NCI-H1105 (cell line): ENCODE measurements at places on chromosomes 6 and 20.

DNA sequence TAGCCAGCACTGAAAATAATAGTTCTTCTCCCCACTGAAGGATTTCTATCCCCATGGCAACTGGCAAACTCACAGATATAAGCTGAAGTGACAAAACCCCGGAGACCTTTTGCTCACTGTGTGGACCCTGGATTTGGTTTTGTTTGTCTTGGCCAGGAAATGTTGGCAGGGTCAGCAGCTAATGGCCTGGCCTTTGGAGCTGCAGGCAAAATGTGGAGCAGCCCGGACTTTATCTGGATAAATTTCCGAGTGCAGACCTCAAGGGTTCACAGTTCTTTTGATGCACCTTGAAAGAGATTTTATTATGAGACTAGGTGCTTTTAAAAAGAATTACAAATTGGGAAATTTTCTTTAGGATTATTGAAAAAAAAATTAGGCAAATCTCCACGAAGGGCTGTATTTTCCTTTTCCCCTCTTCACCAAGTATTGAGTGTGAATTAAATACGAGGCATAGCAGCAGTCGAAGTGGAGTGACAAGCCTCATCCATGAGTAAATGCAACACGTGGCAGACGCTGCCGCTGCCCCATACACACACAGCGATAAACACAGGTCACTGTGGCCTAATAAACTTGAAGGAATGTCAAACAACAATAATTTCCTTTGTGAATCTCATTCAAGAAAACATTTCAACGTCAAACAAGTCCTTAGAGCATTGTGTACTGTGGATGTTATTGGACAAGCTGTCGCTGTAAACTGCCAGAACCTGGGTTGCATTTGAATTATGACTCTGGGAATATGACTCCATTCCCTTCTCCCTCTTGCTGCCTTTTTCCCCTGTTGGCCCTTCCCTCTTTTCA is 35.1 kb upstream of the CCN6 start:
- no peak for DNase-seq

DNA sequence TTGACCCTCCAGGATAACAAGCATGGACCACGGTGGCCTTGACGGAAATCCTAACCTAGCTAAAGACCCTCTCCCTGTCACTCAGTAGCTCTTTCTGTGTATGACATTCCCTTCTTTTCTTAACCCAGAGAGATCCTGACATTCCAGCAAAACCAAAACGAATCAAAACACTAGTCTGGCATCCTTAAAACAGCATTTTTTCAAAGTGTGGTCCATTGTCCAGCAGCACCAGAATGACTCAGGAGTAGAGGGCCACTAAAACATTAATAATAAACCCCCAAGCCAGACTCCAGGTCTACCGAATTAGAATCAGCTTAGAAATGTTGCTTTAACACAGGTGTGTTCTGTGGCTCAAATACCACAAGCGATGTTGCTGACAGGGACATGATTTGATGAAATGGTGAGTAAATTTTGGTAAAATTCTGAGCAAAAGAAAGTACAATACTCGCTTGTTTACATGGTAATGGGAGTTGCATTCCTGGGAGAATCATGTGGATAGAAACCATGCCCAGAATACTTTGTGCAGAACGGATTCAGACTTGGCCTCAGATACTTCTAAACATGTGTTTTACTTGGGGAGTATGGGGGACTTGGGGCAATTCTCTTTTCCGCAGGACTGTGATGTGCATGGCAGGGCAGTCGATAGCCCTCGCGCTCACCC is 174.2 kb upstream of the KCNG1 start:
- DNase-seq: no peak

GRCh38 chr6:168415098-168415992 is 25.6 kb upstream of the SMOC2 start:
- DNase-seq: no peak

DNA sequence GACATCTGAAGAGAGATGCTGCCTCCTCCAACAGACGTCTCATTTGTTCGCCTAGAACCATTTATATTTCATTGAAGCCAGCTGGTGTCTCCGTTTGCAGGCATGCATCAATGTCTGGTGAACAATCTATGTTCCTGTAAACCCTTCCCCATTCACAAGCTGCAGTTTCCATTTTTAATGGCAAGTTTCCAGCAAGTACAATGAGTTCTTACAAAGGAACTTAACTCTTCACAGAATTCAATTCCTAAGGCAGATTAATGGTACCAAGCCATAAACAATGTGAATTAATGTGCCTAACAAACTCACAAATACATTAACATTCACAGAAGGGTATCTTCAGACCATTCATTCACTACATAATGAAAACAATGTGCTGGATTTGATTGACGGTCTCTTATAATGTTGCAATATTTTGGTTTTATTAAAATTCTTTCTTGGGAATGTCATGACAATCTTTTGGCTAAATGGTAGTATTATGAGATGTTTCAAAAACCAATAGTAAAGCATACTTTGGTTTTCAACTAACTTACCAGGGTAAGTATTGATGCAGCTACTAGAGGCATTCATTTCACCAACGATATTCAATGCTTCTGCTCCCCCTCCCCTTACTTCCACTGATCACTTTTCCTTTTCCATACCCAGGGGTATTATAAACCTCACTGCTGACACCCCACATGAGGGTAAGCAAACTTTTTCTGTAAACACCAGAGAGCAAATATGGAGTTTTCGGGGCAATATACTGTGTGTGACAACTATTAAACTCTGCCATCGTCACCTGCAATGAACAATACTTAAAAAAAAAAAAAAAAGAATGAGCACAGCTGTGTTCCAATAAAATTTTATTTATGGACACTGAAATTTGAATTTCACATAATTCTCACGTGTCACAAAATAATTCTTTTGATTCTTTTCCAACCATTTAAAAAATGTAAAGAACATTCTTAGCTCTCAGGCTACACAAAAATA is 4.2 kb downstream of the AKIRIN2 start:
- peak; percentile 45 for DNase-seq

- DNase-seq: no peak
Observed at GRCh38 chr6:1153696-1154245, 158.1 kb upstream of the FOXQ1 start.

- no peak for DNase-seq
Observed at GRCh38 chr6:15628499-15629131, 34.2 kb downstream of the DTNBP1 start.

DNA sequence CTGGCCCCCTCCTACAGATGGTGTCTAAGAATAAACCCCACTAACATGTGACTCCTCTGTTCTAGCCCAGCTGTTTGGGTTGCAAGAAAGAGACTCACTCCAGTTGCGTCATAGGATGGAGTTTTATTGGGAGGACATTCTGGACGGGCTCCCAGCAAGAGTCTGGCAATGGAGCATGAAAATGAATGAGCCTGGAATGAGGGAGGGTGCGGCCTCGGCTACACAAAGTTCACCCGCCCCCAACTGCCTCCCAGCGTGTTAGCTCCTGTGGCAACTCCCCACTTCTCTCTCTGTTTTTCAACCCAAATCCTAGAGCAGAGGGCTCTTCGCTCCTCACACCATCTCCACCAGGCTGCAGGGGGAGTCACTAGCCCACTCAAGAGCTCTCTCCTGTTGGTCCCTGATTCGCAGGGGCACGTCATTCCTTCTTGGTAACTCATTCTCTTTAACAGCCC is 5.1 kb upstream of the ADAM33 start:
- no peak for DNase-seq

DNA sequence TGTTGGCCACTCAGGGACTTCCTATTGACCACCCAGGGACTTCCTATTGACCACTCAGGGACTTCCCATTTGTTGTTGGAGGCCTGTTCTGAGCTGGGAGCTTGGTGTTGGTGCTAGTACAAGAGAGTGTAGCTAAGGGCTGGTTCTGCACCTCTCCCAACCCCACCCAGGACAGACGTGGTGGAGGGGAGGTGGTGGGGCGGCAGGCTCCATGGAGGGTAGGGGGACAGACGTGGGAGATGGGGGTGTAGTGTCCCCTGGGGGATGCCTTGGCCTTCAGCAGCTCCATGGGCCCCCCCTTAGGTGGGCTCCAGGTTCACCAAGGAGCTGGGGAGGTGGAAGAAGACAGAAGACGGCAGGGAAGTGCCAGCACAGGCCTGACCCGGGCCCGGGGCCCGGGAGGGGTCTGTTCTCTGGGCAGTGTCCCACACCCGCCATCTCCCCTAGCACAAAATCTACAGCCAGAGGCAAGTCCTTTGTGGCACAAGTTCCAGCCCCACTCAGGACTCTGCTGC is 33.9 kb downstream of the CHRNA4 start:
- DNase-seq: no peak

- no peak for DNase-seq
Observed at GRCh38 chr6:47749757-47750156, 32.1 kb upstream of the OPN5 start.

DNA sequence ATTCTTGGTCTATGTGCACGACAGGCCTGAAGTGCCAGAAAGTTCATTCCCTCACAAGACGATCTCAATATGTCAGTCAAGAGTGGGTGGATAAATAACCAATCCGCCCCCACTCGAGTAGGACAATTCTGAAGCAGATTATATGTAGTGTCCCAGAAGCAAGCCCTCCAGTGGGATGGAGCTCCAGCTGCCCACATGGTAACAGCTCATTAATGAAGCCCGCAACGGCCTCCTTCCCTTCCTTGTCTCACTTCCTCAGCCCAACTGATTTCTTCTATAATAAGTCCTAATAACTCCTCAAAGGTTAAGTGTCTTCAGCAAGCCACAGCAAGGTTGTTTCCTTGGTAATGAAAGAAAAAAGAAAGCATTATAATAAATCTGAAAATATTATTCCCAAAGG is 82.1 kb upstream of the F13A1 start:
- no peak for DNase-seq

- no peak for DNase-seq
Observed at GRCh38 chr6:66771626-66772025, 1064.6 kb upstream of the EYS start.

DNA sequence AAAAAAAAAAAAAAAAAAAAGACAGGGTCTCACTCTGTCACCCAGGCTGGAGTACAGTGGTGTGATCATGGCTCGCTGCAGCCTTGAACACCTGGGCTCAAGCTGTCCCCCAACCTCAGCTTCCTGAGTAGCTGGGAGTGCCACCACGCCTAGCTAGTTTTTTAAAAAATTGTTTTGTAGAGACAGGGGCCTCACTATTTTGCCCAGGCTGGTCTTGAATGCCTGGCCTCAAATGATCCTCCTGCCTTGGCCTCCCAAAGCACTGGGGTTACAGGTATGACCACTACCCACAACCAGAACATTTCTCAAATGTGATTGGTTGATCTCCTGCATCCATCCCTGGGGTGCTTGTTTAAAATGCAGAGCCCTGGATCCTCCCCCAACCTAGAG is 5.6 kb upstream of the RBCK1 start:
- DNase-seq: no peak

- no peak for DNase-seq
Observed at GRCh38 chr6:109461733-109462526, 6.4 kb upstream of the MICAL1 start.

GRCh38 chr20:48761874-48762273 is 65.9 kb downstream of the PREX1 start:
- DNase-seq: no peak

DNA sequence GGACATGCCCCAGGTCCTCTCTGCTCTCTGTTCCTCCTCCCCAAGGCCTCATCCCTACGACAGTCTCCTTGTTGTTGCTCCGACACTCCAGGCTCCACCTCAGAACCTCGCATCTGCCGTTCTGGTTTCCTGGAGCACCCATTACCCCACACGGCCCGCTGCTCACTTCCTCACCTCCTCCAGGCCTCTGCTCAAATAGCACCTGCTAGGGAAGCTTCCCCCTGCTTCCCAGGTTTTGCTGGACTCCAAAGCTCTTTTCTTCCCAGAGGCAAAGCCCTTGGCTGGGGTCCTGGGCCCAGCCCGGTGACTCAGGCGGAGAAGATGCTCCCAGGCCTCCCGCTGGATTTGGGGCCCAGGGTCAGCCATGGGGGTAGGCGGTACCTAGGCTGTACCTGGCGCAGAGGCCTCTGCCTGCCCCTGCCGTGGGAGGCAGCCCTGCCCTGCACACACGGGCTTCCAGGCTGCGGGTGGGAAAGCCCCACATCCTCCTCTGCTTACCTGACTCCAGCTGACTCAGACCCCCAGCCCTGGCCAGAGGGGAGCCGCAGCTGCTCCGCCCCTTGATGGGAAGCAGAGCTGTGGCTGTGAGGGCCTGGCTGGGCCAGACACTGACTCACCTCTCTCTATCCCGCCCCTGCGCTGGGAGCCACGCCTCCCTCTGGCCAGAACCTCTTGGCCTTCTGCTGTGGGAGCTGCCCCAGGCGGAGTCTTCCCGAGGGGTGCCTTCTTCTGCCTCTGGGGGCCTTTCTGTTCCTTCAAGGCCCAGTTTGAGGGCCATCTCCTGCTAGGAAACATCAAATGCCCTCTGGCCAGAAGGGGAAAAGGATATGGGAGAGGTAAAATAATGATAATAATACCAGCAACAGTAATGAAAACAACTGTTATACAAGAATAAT is 130.5 kb downstream of the CEBPB start:
- DNase-seq: no peak

DNA sequence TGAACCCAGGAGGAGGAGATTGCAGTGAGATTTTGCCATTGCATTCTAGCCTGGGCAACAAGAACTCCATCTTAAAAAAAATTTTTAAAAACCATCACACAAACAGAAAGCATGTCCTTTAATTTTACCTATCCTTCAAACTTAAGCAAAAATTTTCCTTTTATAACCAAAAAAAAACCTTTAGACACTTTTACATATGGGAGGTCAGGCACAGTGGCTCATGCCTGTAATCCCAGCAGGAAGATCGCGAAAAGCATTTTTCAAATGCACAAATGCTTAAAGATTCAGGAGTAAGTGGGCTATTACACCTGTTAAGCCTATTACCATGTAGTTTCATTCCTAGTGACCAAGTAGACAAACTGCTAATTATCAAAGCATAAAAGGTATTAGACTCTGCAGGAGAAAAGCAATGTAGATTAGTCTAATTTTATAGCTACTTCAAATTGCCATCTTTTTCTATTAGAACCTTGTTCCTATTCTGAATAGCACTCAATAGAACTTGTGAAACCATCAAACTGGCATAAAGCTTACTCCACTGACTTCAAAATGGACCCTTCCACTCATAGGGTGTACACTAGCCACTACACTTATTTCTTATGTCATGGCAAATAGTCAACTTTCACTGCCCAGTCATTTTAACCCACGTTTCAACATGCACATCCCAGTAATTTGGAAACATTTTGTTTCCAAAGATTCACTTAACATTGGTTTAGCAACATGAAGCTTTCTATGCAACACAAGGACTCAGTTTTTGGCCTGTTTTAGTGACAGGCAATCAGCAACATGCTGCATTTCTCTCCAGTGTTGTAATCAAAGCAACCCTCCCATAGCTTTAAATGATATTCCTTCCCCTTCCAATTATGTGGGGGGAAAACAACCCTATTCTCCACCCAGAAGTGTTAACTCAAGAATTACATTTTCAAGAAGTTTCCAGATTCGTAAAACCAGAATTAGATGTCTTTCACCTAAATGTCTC is 4.0 kb downstream of the EEF1A1 start:
- DNase-seq: no peak

DNA sequence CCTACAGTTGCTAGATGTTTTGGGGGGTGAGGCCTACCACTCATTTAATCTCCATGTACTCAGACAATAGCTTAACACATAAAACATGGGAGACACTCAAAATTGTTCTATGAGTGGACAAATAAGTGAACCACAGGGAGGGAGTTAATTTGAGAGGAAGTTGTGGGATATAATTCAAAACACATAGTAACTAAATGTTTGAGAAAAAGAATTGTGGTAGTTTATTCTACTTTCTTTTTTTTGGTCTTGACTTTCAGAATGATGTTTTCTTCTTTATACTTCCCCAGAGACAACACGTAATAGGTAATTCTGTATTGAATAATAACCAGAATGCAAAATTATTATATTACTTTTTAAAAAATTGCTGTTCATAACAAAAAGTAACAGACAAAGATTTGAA is 453.8 kb downstream of the RFPL4B start:
- DNase-seq: no peak
